ENCODE measurements at places on chromosomes 16 and 17.

GRCh38 chr17:68981288-68981687 is 26.1 kb upstream of the ABCA8 start:
- peak; percentile 60 for DNase-seq

- no peak for DNase-seq
These were observed 1084.9 kb upstream of the RBFOX1 start for GRCh38 chr16:6247775-6248174.

GRCh38 chr17:6534846-6535514 is 21.4 kb downstream of the PITPNM3 start:
- DNase-seq = no peak

DNA sequence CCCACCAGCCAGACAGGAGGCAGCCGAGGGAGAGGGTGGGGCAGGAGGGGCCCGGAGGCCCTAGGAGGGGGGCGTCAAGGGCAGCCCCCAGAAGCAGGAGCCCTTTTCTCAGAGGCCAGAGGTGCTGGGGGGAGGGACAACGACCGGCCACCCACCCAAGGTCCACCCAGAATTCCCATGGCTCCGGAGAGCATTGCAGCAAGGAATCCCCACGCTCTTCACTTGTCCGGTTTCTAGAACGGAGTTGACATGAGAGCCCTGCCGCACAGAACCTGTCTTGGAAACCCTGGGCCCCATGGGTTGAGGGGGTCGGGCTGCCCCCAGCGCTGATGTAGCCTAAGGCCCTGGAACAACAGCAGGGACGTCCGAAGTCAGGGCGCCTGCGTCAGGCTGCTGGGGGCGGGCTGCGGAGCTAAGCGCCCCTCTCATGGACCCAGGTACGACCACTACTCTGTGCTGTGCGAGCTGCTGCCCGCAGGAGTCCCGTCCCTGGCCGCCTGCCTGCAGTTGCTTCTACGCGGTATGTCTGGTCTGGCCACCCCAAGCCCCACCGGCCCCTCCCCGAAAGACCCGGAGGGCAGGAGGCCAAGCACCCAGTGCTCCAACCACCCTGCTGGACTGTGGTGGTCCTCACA is 11.2 kb downstream of the CYBC1 start:
- no peak for DNase-seq

- DNase-seq = no peak
These were observed 9.3 kb downstream of the CCDC102A start for GRCh38 chr16:57527027-57527426.

- no peak for DNase-seq
These were observed 56.4 kb upstream of the NLRP1 start for GRCh38 chr17:5640726-5641125.

DNA sequence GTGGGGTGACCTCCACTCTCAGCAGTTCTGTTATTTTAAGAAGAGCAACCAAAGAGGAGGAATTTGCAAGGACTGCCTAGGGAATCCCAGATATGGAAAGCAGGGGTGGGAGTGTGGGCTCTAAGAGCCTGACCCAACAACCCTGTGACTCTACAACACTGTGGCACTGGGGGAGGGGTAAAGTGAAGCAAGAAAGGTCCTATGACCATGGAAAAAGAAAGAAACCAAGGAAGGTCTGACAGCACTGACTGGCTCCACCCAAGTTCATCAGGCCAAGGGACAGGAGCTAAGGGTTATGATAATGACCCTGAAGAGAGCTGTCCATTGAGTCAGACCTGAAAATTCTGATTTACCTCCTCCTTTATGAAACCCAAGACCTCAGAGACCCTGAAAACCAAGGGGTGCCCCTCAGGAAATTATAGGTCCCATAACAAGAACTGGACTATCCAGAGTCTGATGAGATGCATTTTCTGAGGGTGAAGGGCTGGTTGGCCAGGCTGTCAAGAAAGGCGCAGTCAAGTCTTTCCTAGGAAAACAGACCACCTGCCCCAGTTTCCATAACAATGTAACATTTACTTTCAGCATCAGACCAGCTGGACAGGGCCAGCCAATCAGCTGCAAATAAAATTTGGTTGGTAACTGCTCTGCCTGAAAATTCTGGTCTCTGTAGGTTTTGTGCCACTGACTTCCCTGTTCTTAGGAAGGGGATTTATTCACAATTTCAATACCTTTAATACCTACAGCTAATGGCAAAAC is 53.8 kb upstream of the MTMR4 start:
- no peak for DNase-seq

- DNase-seq = no peak
These were observed 51.7 kb upstream of the RPL38 start for GRCh38 chr17:74151551-74152315.

DNA sequence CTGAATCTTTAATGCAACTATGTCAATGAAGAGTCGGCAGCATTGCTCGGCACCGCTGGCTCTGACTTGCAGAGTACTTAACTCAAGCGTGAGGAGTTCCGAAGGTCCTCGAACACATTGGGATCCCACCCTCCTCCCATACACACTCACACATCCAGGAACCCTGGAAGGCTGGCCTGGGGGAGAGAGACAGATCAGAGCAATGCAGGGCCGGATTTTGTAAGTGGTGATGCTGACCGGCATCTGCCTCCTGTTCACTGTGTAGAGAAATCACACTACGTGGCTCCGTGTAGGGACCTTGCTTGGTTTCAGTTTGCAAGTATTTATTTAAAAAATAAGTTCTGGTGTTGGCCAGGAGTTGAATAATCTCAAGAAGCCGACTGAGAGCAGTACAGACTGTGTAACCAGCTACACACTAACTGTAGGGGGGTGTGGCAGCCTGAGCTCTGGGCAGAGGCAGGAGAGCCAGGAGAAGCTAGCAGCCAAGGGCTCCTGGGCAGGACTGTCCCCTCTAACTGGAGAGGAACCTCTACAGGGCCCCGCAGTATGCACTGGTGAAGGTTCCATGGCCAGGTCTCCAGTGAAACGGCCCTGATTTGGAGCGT is 190.2 kb upstream of the TNRC6C start:
- DNase-seq = no peak

DNA sequence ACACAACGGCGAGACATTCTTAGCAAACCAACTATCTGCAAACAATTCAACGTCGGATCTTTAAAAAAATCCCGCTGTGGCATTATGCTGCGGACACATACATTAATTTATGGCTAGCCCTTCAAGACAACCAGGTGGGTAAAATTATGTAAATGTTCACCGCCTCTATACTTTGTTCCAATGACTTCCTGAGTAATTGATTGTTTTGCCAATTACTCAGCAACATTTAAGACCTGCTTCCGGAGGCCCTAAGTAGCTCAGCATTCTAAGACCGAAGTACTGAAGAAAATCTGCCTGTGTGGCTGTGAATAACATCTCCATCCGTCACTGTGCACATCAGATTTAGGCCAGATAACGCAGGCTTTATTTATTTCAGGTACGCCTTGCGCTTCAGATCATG is 23.3 kb downstream of the QPRT start:
- no peak for DNase-seq

GRCh38 chr17:77281904-77282367 is 141.2 kb downstream of the SEC14L1 start:
- no peak for DNase-seq

GRCh38 chr16:79653373-79653891 is 52.9 kb upstream of the MAF start:
- DNase-seq = no peak

GRCh38 chr17:33520426-33521330 is 227.6 kb upstream of the ASIC2 start:
- no peak for DNase-seq

DNA sequence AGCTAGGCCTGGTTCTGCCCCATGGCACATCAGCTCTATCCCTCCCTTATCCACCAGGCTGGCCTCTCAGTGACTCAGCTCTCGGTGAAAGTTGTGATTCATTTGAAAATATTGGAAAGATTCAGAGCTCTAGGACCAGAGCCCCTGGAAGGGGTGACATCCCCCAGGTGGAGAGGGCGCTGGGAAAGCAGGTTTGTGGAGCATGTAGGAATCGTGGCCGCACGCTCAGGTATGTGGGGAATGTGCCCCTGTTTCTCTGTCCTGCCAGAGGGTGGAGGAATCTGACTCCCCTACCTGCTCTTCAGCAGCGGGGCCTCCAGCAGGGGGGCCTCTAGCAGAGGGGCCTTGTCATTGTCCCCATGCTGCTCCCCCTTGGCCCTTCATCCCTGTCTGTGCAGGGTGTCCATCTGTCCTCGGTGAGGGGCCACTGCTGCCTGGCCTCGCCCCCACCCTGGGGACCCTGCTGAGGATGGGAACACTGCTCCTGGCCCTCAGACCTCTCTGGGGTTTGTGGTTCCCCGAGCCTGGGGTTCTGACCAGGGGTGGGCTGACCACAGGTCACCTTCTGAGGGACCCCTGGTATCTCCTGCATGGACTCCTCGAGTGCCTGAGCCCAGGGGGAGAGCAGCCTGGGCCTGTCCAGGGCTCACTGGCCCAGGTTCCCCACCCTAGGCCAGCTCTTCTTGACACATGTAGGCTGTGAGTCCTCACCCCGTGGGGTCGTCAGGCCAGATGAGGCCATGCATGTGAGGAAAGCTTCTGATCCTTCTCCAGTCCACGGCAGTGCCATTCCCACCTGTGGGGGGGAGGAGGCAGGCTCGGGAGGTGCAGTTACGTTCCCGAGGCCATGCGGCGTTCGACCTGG is 47.5 kb downstream of the NT5M start:
- DNase-seq = no peak

DNA sequence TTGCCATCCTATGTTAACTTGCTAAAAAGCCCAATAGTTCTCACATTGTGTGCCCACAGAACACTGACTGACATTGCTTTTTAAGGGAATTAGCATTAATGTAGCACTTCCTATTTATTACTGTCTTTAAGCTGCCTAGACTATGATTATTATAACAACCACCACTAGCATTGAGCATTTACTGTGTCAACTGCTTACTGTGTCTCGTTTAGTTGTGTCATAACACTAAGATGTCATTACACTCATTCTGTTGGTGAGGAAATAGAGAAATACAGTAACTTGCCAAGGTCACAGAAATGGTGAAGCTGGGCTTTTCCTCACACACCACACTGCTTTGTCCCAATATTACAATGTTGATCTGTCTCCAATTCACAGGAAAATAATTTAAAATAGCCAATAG is 30.2 kb downstream of the TRIM25 start:
- no peak for DNase-seq
